ENCODE measurements at places on chromosomes 16 and 17.

GRCh38 chr16:87966064-87966645, 14.9 kb downstream of the BANP start:
- DNase-seq = peak; percentile 90

DNA sequence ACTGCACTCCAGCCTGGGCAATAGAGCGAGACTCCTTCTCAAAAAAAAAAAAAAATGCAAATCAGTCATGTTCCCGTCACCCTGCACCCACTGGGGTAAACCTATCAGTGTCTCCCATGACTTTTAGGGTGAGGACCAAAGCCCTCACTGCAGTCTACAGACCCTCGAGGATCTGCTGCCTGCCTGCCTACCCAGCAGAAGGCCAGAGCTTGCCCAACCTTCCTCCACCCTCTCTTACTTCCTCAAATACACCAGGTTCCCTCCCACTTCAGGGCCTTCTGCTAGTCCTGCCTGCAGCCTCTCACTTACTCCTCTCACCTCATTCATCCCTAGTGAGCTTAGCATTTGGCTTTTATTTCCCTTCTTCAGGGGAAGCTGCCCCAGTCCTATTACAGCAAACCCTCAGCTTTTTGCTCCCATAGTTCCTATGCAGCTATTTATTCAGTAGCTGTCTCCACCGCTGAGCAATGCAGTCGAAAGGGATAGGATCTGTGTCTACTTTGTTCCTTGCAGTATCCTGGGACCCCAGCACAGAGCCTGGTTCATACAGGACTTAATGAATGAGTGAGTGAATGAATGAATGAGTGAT, 17.8 kb upstream of the TOB1 start:
- DNase-seq = no peak

GRCh38 chr16:78877114-78877655, 723.4 kb downstream of the MAF start:
- no peak for DNase-seq

DNA sequence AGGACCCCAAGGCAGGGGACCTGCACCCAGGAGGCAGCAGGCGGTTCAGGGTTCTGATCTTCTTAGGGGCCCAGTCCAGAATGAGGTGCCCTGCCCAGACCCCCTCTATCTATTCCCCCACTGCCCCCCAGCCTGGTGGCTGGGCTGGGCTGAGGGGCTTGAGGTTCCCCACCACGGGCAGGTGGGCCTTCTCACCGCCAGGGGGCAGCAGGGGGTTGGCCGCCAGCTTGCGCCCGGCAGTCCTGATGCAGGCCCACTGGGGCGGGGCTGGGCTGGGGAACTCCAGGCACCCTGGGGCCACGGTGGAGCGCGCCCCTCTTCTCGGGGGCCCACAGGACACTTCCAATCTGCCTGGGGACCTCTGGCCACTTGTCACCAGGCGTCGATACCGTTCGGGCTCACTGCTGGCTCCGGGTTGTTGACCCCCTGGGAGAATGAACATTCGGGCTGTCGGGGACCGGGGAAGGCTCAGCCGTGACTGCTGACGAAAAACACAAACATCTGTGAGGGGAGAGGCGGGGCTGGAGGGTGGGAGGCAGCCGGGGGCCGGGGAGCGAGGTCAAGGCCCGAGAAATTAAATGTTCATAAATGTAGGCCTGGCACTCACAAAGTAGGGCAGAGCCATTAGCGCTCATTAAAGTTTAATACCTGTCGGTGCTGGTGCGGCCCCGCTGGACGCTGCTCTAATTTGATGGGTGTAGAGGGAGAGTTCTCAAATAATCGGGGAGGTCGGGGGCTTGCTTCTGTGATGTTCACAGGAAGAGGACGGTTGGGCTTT, 219.3 kb upstream of the GSE1 start:
- peak; percentile 27 for DNase-seq

- DNase-seq = peak; percentile 75
Observed at GRCh38 chr16:4298761-4299522, 16.9 kb upstream of the GLIS2 start.

DNA sequence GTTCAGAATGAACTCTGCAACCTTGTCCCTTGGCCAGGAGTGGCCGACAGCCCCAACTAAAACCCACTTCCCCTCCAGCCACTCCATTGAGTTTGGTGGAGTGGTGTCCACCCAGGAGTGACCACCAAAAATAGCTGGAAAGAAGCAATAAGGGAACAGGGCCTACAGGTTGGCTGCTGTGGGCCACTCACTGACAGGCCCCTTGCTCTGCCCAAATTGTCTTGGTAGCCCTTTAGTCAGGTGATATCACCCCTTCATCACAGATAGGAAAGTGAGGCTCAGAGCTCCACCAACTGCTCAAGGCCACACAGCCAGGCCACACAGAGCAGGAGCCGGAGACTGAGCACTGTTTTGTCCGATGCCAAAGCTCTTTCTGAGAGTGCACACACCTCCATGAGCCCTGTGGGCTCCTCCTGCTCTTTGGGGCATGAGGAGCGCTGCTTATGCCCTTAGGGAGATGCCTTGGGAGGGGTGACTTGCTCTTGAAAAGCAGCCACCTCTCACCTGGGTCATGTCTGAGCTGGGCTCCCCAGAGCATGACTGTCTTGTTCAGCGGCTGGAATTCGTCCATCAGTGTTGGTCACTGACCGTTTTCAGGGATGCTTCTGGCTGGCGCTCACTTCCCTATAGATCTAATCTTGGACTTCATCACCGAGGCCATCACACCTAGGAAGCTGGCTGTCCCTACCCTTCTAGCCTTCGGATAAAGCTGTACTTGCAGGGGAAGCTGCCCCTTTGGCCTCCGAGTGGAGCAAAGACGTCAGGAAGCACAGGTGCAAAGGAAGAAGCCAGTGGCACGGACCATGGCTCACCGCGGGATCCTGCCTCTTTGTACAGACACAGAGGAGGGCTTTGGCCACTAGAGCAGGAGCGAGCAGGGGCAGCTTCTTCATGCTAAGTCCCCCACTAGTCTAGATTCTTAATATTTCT, 186.0 kb upstream of the ZNF469 start:
- no peak for DNase-seq

DNA sequence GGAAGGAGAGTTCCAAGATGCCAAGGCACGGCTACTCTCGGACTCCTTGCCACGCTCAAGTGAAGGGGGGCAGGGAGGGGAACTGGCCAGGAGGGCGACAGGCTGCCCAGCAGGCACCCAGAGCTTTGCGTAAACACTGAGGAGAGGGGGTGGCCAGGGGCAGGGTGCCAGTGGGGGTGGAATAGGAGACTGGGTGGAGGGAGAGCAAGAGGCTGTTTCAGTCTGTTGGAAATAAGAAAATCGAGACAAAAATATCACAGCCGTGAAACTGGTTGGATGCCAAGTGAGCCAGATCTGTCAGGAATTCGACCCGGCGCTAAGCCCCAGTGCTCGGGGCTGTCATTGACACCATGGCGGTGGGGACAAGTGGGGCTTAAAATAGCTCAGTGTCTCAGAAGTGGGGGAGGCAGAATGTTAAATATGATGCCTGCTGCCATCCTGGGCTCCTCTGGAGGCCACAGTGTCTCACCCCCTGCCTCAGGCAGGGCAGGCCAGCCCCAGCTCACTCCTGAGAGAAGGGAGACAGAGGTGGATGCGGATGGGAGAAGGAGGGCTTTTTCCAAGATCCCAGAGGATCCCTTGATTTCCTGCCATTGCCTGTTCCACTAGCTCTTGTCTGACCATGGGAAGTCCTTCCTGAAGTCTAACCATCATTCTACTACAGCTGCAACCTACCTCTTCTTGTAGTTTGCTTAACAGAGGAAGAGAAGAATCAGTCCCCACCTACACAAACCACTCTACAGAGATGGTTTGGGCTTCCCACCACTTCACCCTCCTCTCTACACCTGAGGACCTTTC, 9.5 kb downstream of the PNMT start:
- no peak for DNase-seq

- no peak for DNase-seq
Observed at GRCh38 chr16:86431540-86431939, 78.8 kb upstream of the FOXF1 start.

DNA sequence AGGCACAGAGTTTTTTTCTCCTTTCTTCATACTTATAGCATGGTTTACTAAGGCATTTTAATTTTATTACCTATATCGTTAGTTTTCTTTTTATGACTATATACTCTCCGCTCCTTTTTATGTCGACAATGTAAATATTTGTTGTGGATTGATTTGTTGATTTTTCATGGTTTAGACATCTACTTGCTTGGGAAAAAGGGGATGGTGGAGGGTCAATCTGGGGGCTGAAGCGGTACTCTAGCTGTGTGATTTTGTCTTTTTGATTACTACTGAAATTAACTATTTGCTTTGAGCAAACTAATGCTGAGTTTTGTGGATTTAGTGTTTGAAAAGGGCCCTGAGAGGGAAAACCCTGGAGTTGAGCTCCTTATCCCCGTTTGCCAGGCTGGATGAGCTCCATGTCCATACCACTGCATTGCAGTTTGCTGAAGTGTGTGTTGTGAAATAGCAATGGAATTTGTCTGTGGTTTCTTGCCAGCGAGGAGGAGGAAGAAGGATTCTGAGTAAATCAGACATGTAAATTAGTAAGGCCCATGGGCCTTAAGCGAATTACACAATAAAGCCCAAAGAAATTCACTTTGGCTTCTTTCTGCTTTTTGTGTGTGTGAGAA, 72.0 kb downstream of the FTO start:
- peak; percentile 95 for DNase-seq

- DNase-seq = no peak
Observed at GRCh38 chr16:67284699-67285646, 5.6 kb downstream of the PLEKHG4 start.

- no peak for DNase-seq
Observed at GRCh38 chr17:48526608-48527546, 3.9 kb downstream of the HOXB1 start.

GRCh38 chr17:63138713-63139112, 172.7 kb downstream of the TANC2 start:
- DNase-seq = peak; percentile 13

GRCh38 chr16:3674513-3675295, 20.2 kb downstream of the DNASE1 start:
- no peak for DNase-seq

All from fibroblast of gingiva (primary cell).